ENCODE measurements at places on chromosomes 16 and 17. TPM values are rescaled to one million over a fixed set of nuclear protein-coding genes. Genes with fewer than 3 reads are reported as not detected.

DNA sequence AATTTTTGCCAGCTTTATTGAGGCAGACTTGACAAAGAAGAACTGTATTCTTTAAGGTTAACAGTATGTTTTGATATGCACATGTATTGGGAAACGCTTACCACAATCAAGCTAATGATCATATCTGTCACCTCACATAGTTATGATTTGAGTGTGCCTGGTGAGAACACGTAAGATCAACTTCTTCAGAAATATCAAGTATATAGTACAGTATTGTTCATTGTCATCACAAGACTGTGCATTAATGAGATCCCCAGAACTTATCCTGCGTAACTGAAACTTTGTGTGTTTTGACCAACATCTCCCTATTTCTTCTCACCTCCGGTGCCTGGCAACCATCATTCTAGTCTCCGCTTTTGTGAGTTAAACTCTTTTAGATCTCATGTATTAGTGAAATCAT is 756.4 kb upstream of the EEF2KMT start:
- no peak for DNase-seq

GRCh38 chr17:1953831-1954230 is 71.3 kb downstream of the RTN4RL1 start:
- DNase-seq = no peak

- no peak for DNase-seq
Observed at GRCh38 chr17:61254904-61255303, 144.7 kb upstream of the TBX2 start.

DNA sequence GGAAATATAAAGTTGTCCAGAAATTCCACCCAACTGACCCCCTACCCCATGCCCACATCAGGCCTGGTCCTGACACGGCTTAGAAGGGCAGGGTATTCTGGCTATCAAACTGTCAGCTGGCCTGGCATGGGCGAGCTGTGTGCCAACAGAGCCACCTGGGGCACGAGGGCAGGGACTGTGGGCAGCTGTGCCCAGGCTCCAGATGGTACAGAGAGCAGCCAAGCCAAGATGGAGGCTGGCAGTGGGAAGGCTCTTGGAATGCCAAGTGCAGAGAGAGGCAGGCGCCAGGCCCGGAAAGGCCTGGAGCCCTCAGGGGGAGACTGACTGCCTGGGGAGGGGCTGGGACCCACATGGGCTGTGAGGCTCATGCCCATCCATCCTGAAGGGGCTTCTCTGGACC is 24.3 kb upstream of the PHF12 start:
- no peak for DNase-seq

- DNase-seq = no peak
Observed at GRCh38 chr17:16001226-16001897, 1.7 kb downstream of the TTC19 start.

GRCh38 chr16:66025751-66026150 is 340.7 kb upstream of the CDH5 start:
- no peak for DNase-seq

DNA sequence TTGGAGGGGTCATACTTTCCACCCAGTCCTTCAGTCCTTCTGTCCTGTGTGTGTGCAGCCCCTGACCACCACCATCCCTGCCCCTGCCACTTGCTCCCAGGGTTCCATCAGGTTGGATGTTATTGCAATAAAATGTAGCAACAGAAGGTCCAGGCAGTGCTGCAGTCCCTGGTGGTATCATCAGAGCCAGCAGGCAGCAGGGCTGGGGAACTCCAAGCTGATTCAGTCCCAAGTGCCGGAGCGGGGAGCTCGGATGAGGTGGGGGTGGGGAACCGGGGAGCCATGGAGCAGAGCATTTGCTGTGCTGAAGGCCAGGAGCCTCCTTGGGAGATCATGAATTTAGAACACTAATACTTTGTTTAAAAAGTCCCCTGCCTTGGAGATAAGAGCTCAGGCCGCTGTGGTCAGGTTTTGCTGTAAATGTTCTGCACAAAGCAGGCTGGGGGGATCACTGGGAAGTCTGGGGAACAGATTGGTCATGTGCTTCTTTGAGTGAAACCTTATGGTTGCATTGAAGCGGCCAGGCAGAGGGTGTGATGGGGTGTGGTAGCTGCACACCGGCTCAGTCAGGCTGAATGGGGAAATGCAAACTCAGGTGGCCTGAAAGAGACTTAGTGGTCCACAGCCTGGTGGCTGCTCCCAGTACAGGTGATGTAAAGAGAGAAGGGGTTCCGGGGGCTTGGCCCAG is 225.9 kb downstream of the SEC14L1 start:
- DNase-seq = peak; percentile 68

DNA sequence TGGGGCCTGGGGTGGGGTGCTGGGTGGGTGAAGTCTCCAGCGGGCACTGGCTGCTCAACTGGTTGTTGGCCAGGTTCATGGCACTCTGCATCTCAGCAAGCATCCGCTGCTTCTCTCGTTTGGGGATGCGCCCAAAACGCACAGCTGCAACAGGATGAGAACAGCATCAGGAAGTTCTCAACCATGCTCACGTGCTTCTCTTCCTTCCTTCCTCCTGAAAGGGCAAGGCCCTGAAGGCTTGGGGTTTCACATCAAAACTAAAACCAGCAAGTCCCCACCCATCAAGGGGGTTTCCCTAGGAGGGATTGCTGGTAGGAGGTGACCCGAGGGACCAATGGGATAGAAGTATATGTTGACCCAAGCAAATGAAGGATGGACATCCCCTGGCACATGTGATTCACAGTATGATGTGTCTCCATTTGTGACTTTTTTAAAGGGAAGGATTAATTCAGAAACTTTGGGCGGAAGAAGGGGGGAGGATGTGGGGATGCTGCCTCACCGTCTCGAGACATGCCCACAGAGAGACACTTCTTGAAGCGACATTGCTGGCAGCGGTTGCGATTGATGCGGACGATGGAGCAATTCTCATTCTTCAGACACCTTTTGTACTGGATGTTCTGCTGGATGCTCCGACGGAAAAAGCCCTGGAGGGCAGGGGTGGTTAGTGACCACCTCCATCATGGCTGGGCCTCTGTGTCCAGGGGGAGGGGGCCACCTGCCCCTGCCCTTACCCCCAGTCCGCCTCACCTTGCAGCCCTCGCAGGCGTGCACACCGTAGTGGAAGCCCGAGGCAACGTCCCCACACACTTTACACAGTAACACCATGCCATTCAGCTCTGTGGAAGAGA is 4.2 kb downstream of the NR1D1 start:
- DNase-seq = no peak

DNA sequence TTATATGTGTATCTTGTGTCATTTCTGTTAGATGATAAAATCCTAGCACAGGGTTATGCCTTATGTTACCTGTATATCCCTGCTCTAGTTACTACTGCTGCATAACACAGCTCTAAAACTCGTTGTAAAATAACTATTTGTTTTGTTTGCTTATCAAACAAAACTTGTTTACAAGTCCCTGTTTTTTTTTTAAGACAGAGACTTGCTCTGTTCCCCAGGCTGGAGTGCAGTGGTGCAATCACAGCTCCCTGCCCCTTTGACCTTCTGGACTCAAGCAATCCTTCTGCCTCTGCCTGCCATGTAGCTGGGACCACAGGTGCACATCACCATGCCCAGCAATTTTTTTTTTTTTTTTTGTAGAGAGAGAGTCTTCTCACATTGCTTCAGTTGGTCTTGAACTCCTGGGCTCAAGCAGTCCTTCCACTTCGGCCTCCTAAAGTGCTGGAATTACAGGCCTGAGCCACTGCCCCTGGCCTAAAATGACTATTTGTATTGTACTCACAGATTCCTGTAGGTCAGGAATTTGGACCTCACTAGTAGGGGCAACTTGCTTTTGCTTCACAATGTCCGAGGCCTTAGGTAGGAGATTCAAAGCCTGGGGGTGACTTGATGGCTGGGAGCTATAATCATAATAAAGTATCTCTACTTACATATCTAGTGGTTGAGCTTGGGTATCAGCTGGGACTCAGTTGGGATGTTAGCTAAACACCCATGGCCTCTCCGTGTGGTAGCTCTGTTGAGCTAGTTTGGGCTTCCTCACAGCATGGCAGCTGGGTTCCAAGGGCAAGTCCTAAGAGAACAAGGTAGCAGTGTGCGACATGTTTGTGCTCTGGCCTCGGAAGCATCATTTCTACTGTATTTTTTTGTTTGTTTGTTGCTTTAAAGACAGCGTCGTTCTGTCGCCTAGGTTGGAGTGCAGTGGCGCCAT is 12.6 kb downstream of the DUSP14 start:
- DNase-seq = no peak

GRCh38 chr17:44304651-44305050 is 3.8 kb upstream of the RUNDC3A start:
- DNase-seq = no peak

DNA sequence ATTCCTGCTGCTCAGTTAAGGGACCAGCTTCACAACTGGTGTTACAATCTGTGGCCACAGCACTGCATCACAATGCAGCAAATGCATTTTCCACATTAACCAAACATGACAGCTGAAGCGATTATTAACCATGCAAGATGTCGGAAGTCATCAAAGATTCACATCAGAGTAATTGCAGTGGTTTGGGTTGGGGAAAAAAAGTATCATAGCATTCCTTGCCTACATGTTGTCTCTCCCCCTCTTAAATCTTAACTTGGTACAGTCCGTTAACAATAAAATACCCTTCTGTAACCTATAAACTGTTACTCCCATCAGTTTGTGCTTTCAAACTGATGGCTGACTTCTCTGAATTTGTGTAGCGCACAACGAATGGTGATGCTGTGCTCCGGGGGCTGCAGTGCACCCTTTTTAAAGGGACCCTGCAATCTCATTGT is 51.6 kb downstream of the NUP93 start:
- DNase-seq = no peak

GRCh38 chr17:60158751-60159478 is 9.1 kb downstream of the CA4 start:
- no peak for DNase-seq

GRCh38 chr17:72788950-72789585 is 303.4 kb downstream of the SLC39A11 start:
- no peak for DNase-seq

DNA sequence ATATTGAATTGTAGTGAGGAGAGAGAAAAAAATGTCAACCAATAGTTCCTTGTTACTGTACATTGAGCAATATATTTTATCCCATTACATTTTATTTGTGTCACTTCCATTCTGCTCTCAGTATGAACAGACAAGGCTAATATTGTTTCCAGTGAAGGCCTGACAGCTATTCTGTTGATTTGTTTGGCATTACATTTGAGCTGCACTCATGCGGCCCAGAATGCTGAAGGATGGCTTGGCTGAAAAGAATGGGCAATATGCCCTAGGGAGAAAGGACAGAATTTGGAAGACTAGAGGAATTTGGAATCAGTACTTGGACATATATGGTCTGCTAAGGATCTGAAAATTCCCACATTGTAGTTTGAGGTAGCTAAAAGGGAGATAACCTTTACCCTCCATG is 1294.4 kb downstream of the CDH8 start:
- DNase-seq = no peak

- DNase-seq = peak; percentile 24
Observed at GRCh38 chr17:70636517-70637133, 467.3 kb downstream of the KCNJ2 start.

DNA sequence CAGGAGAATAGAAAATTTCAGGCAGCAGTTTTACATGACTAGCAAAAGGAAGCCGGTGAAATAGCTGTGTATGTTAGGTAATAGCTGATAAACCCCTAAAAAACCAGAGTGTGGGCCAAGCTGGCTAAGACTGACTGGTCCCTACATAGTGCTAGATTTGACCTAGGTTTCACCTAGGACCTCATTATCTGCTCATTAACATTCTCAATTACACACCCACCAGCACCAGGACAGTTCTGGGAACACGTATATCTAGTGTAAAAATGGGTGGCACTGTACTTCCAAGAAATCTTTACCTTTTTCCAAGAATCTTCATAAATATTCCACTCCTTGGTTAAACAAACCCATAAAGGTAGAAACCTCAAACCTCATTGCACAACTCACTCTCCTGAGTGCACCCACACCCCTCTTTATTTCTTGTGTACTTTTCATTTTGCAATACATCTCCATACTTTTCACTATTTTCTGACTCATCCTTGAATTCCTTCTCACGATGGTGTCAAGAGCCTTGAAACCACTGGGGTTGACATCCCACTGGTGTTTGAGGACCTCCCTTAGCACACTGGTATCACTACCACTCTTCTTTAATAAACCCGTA is 262.7 kb upstream of the KCNJ16 start:
- no peak for DNase-seq

DNA sequence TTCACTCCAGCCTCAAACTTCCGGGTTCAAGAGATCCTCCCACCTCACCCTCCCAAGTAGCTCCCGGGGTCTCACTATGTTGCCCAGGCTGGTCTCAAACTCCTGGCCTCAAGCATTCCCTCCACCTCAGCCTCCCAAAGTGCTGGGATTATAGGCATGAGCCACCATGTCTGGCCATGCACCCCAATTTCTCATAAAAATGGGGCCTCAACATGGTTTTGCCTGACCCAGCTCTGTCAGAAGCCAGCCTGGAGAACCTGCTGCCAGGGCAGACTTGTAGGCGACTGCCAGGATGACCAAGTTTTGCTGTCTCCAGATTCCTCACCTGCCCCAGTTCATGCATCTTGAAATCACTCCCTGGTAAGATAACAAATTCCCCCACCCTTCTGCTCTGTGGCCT is 82.9 kb downstream of the AIPL1 start:
- DNase-seq = no peak

GRCh38 chr17:81049973-81050551 is 15.1 kb downstream of the BAIAP2 start:
- DNase-seq = no peak

DNA sequence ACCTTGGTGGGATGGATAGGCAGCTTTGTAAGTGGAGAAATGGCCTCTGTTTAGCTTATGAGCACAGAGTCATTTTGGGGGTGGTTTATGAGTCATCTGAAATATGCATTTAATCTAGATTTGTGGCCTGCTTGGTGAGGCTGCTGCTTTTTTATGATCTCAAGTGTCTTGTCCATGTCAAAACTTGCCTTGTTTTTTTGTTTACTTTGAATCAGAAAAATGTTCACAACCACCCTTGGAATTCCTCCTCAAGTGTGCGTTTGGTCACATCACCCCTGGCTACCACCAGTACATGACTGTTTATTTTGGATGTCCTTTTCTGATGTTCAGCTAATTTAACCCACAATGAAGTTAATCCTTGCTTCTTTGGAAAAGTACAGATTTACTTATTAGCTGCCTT is 64.6 kb downstream of the FTO start:
- DNase-seq = no peak

- DNase-seq = no peak
Observed at GRCh38 chr17:47952171-47953021, 5.3 kb downstream of the PRR15L start.

GRCh38 chr16:52498328-52499059 is 48.4 kb downstream of the TOX3 start:
- no peak for DNase-seq

The ICAM2 gene
- 5.2 TPM for total RNA-seq

The ERI2 gene
- total RNA-seq = 66.5 TPM

The CIBAR2 gene
- 0.24 TPM for total RNA-seq

The CBFA2T3 gene
- 9.2 TPM for total RNA-seq

The MEOX1 gene
- total RNA-seq = 0.12 TPM

The CRYBA1 gene
- not detected for total RNA-seq

The PLA2G10 gene
- 4.5 TPM for total RNA-seq

The CBX8 gene
- 13.9 TPM for total RNA-seq
